ENCODE measurements at places on chromosomes 3 and 15.

DNA sequence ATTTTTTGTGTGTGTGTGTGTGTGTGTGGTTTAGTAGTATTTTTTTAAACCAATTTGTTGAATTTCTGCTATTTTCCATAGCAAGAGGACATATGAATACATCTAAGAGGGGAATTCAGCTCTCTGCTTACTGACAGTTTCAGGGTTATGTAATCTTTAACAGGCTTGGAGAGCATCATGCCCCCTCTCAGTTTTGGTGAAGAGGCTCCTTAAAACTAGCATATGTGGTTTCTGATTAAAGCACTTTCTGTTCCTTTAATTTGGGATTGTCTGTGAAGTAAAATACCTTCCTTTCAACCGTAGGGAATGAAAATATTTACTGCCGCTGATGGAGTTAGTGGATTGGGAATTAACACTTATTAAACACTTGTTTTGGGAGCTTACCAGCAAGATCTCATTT is 19.4 kb upstream of the NFKBIZ start:
- DNase-seq, result no peak

- no peak for DNase-seq
Observed at GRCh38 chr3:107970993-107971580, 119.7 kb downstream of the CD47 start.

GRCh38 chr15:28085489-28086174 is 13.5 kb downstream of the OCA2 start:
- no peak for DNase-seq

GRCh38 chr3:124207873-124208485 is 216.1 kb upstream of the ROPN1 start:
- DNase-seq, result no peak

DNA sequence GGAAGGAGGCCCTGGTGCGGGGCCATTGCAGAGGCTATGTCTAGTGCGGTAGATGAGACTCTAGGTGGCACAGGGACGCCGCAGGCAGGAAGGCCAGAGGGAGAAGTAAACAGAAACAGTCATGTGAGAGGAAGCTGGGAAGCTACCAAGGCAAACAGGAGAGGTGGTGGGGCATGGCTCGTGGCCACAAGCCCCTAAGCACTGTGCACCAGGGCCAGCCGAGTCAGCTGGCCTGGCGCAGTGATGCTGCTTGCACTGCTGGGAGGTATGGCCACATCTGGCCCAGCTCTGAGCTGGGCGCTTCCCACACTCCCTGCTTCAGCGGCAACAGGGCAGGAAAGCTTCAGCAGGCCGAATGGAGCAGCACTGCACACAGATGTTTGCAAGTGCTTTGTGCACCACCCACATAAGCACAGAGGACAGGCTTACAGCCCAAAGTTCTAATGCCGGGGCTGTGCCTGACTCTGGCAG is 76.6 kb downstream of the SRGAP3 start:
- no peak for DNase-seq
